NCI-H146 (cell line): ENCODE measurements at places on chromosomes 16 and 17.
A peak's percentile ranks its signal among the peaks of the same experiment; 100 is the strongest.

GRCh38 chr16:50263940-50264929, 2.1 kb upstream of the ADCY7 start:
- no peak for DNase-seq

- DNase-seq = no peak
Observed at GRCh38 chr17:72380737-72381136, 259.9 kb downstream of the SOX9 start.

DNA sequence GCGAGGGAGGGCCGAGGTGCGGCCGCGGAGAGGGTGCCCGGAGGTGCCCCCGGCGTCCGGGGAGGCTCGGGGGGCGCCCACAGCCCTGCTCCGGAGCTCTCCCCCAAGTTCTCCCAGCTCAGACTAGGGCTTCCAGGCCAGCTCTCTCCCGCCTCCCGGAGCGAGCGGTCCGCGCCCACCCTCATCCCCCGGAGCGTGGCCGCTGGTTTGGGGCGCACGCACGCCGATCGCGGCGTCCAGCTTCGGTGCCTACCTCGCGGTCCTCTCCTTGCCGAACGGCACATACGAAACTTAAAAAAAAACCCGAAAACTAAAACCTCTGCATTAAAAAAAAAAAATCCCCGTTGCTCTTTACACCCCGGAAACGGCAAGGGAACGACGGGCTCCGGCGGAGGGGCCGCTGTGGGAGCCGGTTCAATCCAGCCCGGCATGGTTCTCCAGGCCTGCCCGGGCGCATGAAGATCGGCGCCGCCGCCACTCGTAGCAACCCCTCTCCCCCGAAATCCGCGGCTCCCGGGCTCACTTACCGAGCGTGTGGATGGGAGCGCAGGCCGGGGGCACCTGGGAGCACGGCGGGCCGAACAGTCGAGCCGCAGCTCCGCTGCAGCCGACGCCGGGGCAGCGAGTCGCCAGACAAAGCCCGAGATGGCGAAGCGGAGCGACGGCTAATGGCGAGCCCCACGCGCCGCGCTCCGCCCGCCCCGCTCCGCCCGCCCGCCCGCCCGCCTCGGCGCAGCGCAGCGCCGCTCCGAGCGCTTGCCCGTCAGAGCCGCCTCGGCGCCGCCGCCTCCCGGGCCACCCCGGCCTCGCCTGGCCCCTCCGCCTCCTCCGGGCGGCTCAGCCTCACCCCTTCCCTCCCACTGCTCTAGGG, 973 bp upstream of the UBTF start:
- peak; percentile 68 for DNase-seq

DNA sequence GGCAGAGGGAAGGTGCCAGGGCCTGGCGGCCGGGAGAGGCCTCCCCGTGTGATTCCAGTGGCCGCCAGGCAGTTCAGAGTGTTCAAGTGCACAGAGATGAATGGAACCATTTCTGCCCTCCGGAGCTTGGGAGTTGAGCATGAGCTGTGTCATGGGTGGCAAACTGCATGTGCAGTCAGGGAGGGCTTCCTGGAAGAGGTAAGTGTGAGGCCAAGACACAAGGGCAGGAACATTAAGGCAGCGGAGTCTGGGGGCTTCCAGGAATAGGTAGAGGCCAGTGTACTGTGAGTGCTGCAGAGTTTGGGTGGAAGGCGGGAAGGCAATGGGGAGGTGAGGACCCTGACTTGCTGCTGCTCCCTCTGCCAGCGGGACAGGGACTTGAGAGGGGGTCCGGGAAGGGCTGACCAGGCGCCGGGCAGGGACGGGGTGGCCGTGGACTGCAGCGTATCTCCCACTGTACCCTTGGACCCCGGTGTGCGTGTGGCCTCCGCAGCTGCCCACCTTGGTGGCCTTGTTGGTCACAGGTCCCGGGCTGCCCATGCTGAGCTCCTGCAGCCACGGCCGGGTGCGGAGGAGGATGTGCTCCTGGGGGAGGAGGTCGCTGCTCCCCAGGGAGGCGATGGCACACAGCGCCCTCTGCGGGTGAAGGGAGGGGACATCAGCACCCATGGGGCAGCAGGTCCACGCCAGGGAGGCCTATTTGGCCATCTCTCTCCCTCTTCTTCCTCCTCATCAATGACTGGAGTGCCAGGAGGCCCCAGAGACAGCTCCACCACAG, 7.5 kb upstream of the CEP131 start:
- no peak for DNase-seq

- no peak for DNase-seq
Observed at GRCh38 chr16:28308794-28309584, 16.7 kb downstream of the SBK1 start.

- DNase-seq = no peak
Observed at GRCh38 chr17:61519754-61520440, 67.7 kb downstream of the TBX4 start.

GRCh38 chr17:52227926-52228325, 69.4 kb upstream of the CA10 start:
- no peak for DNase-seq

DNA sequence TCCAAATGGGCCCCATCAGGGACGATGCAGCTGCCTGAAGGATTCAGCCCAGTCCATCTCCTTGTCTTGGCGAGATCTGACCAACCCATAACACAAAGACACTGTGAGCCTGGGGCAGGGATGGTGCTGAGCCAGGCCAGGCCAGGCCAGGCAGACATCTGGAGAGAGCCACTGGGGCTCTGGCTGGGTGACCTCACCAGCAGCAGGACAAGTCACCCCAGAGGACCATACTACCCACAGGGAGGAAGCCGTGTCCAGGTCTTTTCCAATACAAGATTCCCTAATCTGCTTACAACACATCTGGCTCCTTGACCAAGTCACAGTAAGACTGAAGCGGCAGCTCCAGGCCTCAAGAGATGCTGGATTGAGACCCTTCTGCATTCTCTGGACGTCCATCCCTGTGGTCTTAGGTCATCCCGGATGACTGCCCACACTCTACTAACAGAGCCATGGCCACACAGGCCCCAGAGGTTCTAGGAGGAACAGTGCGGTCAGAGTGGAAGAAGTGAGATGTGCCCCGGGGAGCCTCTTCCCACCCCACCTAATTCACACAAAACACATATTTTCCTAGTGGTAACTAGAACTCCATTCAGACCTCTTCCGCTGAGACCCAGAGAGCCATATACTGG, 81.8 kb upstream of the RCVRN start:
- DNase-seq = no peak

GRCh38 chr17:78653382-78653781, 76.2 kb upstream of the DNAH17 start:
- no peak for DNase-seq

DNA sequence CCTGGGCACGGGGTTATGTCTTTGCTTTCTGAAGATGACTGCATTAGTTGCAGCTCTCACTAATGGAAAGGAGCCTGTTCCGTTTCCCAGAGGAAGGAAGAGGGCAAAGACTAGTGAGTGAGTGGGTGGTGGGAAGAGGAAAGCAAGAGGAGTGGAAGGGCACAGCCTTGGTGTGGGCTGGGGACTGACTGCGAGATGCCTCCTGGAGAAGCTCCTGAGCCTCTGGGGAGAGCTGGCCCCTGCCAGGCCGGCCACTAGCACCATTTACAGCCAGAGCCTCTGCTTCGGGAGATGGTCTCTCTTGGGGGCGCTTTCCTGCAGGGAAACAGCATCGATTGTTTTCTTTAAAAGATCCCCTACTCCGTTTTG, 825 bp upstream of the RHBDL3 start:
- DNase-seq = no peak

DNA sequence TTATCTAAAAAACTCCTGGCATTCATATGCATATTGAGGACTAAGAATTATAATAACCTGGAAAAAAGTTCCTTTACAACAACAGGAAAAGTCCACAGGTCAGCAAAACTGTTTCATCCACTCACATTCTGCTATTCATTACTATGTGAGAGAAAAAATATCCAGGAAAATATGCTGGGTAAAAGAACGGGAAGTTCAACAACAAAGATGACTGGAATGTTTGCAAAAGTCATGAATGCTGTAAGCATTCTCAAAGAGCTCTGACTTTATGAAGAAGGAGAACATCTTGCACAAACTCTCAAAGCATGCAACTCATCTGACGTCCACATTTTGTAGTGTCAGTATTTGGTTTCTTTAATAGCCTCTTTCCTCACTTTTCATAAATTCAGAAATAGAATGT, 56.9 kb upstream of the ALDH3A1 start:
- no peak for DNase-seq
